Trophoblast cell (in vitro differentiated cells and primary cell): ENCODE measurements at places on chromosomes 2 and 18.
A peak's percentile ranks its signal among the peaks of the same experiment; 100 is the strongest.

- H3K36me3 ChIP-seq, result no peaks in the 10 kb centered on the region
- no peak overlapping the region for H3K27ac ChIP-seq
- H3K27me3 ChIP-seq, result no peaks in the 10 kb centered on the region
- H3K4me1 ChIP-seq, result no peaks in the 10 kb centered on the region
- H3K4me3 ChIP-seq, result no peak overlapping the region
Measured at GRCh38 chr2:20877960-20878359, 55.1 kb upstream of the LDAH start.

- no peaks in the 10 kb centered on the region for H3K27me3 ChIP-seq
- no peaks in the 10 kb centered on the region for H3K36me3 ChIP-seq
- H3K27ac ChIP-seq, result no peak overlapping the region
- no peak overlapping the region for H3K4me3 ChIP-seq
- no peaks in the 10 kb centered on the region for H3K4me1 ChIP-seq
Measured at GRCh38 chr2:203870941-203871340, 3.4 kb downstream of the CTLA4 start.

DNA sequence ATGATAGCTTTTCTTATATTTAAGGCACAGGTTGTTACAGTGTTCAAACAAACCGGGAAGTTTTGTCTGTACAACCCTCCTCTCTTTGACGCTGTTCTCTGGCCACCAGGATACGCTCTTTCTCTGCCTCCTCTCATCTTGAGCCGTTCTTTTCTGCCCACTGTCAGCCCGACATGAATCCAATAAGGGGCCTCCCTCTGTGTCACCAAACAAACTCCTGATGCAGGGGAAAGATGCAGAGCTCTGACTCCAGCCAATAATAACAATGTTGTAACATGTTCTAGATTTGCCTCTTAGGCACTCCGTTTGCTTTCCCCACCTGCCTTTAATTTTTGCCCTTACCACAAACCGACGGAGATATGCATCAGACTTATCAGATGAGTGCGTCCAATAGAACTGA, 449.3 kb downstream of the SLC4A3 start:
- no peak overlapping the region for H3K4me3 ChIP-seq
- no peak for DNase-seq
- H3K4me1 ChIP-seq, result peaks cover 6% of the 10 kb centered on the region
- no peaks in the 10 kb centered on the region for H3K36me3 ChIP-seq
- no peaks in the 10 kb centered on the region for H3K27me3 ChIP-seq

DNA sequence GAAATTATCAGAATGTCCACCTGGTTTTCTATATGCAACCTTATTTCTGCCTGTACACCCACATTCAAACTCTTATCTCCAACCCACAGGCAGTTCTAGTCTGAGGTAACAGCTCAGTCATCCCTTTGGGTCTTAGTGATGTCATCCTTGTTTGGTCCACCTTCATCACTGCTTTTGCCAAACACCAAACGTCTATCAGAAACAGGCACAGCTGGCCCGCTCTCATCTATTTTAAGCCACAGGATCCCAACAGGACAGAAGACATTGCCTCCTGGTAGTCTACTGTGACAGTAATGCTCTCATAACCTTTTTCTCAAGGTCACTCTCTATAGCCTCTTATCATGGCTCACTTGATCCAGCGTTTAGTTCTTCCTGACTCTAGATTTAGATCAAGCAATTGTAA, 99.0 kb upstream of the CHAC2 start:
- H3K27ac ChIP-seq, result no peak overlapping the region
- H3K27me3 ChIP-seq, result no peaks in the 10 kb centered on the region
- no peaks in the 10 kb centered on the region for H3K36me3 ChIP-seq
- H3K4me3 ChIP-seq, result no peak overlapping the region

- no peaks in the 10 kb centered on the region for H3K27me3 ChIP-seq
- H3K36me3 ChIP-seq, result peaks cover 28% of the 10 kb centered on the region
- peaks cover 3% of the 10 kb centered on the region for H3K4me1 ChIP-seq
- H3K27ac ChIP-seq, result no peak overlapping the region
- H3K4me3 ChIP-seq, result peak overlapping the region; percentile 65
- DNase-seq, result peak; percentile 82
Measured at GRCh38 chr18:50268022-50268747, 1.9 kb upstream of the CFAP53 start.

DNA sequence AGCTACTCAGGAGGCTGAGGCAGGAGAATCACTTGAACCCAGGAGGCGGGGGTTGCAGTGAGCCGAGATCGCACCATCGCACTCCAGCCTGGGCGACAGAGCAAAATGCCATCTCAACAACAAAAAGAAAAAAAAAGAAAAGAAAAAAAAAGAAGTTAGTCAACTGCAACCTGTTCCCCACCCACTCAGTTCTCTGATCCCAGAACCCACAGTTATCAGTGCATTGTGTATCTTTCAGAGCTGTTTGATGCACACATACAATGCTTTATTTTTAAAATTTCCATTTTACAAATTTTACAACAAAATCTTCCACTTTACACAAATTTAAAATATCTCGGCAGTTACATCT, 14.0 kb downstream of the RNU2-63P start:
- H3K4me3 ChIP-seq, result no peak overlapping the region
- no peaks in the 10 kb centered on the region for H3K36me3 ChIP-seq
- no peaks in the 10 kb centered on the region for H3K27me3 ChIP-seq
- H3K27ac ChIP-seq, result no peak overlapping the region

DNA sequence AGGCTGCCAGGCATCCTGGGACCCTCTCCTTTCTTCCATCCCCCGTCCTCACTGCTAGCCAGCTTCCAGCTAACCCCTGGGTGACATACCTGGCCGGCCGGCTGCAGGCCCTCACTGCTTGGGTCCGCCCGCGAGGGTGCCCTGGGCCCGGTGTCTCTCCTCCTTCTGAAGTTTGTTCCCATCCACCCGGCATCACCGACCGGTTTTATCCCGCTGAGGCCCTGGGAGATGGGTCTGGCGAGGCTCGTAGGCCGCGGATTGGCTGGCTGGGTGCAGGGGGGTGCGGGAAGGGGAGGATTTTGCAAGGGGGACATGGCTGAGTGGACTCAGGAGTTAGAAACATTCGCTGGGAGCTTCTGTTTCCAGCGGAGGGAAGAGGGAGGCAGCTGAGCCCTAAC, at the start of gene PAX8:
PAX8 (minus strand) TSS at position 180 of the 398 bp plus-strand sequence. CDS start 527 bp downstream, outside the sequence.
- H3K36me3 ChIP-seq, result no peaks in the 10 kb centered on the region
- peaks cover 2% of the 10 kb centered on the region for H3K4me1 ChIP-seq
- H3K27ac ChIP-seq, result no peak within 1 kb of the TSS
- no peak within 1 kb of the TSS for H3K4me3 ChIP-seq
- no peak for DNase-seq

- no peaks in the 10 kb centered on the region for H3K27me3 ChIP-seq
- no peak overlapping the region for H3K27ac ChIP-seq
- no peaks in the 10 kb centered on the region for H3K36me3 ChIP-seq
- no peak for DNase-seq
- H3K4me1 ChIP-seq, result peaks cover 2% of the 10 kb centered on the region
- no peak overlapping the region for H3K4me3 ChIP-seq
Measured at GRCh38 chr2:127429291-127429690, 11.1 kb downstream of the PROC start.

- H3K36me3 ChIP-seq, result no peaks in the 10 kb centered on the region
- no peak overlapping the region for H3K27ac ChIP-seq
- no peaks in the 10 kb centered on the region for H3K27me3 ChIP-seq
- H3K4me1 ChIP-seq, result no peaks in the 10 kb centered on the region
- H3K4me3 ChIP-seq, result no peak overlapping the region
Measured at GRCh38 chr2:109226128-109226527, 97.1 kb downstream of the SH3RF3 start.
